ENCODE measurements at places on chromosomes 6 and 20. TPM values are rescaled to one million over a fixed set of nuclear protein-coding genes. Genes with fewer than 3 reads are reported as not detected.

C6orf163 gene
- 1.6 TPM for total RNA-seq

TMEM151B gene
- total RNA-seq: not detected

BEND6 gene
- 0.16 TPM for total RNA-seq

ARMC2 gene
- total RNA-seq: 9.5 TPM

TMEM30A gene
- total RNA-seq: 40.0 TPM

XKR7 gene
- total RNA-seq: not detected

BPHL gene
- total RNA-seq: 22.2 TPM

CST3 gene
- total RNA-seq: 971 TPM

ELOVL2 gene
- 1.1 TPM for total RNA-seq
